ENCODE measurements at places on chromosomes 11 and 22. TPM values are rescaled to one million over a fixed set of nuclear protein-coding genes. Genes with fewer than 3 reads are reported as not detected.

IGSF9B gene
- total RNA-seq, result not detected

MUC15 gene
- total RNA-seq, result not detected

SLN gene
- total RNA-seq, result not detected

FIBIN gene
- not detected for total RNA-seq

AMPD3 gene
- 2.1 TPM for total RNA-seq

WEE1 gene
- 33.0 TPM for total RNA-seq

SULT4A1 gene
- not detected for total RNA-seq
